ENCODE measurements at places on chromosomes 1 and 21.

- DNase-seq, result no peak
- no peak overlapping the region for H3K4me3 ChIP-seq
- peaks cover 19% of the 10 kb centered on the region for H3K27me3 ChIP-seq
These were observed 30.4 kb downstream of the H3-3A start for GRCh38 chr1:226092965-226093364.

GRCh38 chr1:70498666-70499065, 87.6 kb downstream of the CTH start:
- H3K27me3 ChIP-seq, result peaks cover 3% of the 10 kb centered on the region
- H3K4me3 ChIP-seq, result no peak overlapping the region
- no peak overlapping the region for H3K27ac ChIP-seq
- DNase-seq, result no peak
- H3K36me3 ChIP-seq, result no peaks in the 10 kb centered on the region
- H3K4me1 ChIP-seq, result peaks cover 3% of the 10 kb centered on the region

DNA sequence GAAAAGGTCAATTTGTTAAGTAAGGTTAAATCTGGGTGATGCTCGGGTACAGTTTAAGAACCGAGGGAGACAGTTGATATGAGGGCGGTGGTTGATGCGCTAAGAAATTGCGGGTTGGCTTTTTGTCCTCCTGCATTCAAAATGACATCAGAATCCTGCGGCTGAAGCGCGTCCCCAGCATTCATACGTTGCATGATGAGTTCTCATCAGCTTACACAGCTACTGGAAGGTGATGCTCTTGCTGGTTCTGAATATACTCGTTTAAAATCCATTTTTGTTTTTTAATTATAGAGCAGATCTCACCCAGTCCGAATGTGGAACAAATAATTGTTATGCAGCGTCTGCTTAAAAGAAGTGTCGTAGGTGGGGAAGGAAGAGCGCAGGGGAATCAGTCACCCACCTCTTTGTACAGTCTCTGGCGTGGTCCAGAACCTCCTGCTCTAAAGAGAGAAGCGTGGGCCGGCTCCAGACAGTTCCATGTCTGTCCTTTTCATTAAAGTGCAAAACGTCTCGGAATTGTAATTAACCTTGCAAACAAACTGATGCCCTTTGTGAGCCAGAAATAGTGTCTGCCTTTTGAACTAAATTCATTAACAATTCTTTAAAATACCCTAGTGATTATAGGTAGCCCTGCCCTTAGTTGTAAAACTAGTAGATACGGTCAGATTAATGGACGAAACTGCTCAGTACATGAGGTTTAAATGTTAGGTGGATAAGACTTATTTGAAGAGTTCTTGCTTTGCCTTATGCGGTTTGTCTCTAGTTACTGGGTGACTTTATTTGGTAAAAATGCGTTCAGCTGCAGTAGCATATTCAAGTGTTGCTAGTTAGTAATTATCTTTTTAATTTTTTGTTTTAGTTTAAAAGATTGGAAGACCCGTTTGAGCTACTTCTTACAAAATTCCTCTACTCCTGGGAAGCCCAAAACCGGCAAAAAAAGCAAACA, 741 bp downstream of the RGS2 start:
- H3K27me3 ChIP-seq, result peaks cover 7% of the 10 kb centered on the region
- H3K27ac ChIP-seq, result peak overlapping the region; percentile 83
- peak; percentile 72 for DNase-seq
- H3K36me3 ChIP-seq, result peaks cover 10% of the 10 kb centered on the region
- peak overlapping the region; percentile 98 for H3K4me3 ChIP-seq

GRCh38 chr1:85041793-85042192, 6.5 kb downstream of the MCOLN3 start:
- H3K27ac ChIP-seq, result no peak overlapping the region
- H3K4me1 ChIP-seq, result no peaks in the 10 kb centered on the region
- no peaks in the 10 kb centered on the region for H3K36me3 ChIP-seq
- H3K27me3 ChIP-seq, result peaks cover 40% of the 10 kb centered on the region
- DNase-seq, result no peak
- no peak overlapping the region for H3K4me3 ChIP-seq

GRCh38 chr1:224884361-224884801, 45.1 kb upstream of the DNAH14 start:
- H3K4me1 ChIP-seq, result no peaks in the 10 kb centered on the region
- DNase-seq, result no peak
- no peaks in the 10 kb centered on the region for H3K36me3 ChIP-seq
- H3K27ac ChIP-seq, result no peak overlapping the region
- H3K4me3 ChIP-seq, result no peak overlapping the region

GRCh38 chr1:85577419-85578320, 2.9 kb upstream of the CCN1 start:
- peaks cover 24% of the 10 kb centered on the region for H3K4me1 ChIP-seq
- H3K27ac ChIP-seq, result no peak overlapping the region
- peak overlapping the region; percentile 51 for H3K4me3 ChIP-seq
- no peaks in the 10 kb centered on the region for H3K36me3 ChIP-seq
- DNase-seq, result no peak
- peaks cover 73% of the 10 kb centered on the region for H3K27me3 ChIP-seq

GRCh38 chr1:226579781-226580323, 31.3 kb downstream of the STUM start:
- H3K4me1 ChIP-seq, result no peaks in the 10 kb centered on the region
- no peak for DNase-seq
- no peak overlapping the region for H3K4me3 ChIP-seq

- no peaks in the 10 kb centered on the region for H3K27me3 ChIP-seq
- no peak for DNase-seq
- H3K4me1 ChIP-seq, result no peaks in the 10 kb centered on the region
- peaks cover 63% of the 10 kb centered on the region for H3K36me3 ChIP-seq
- H3K27ac ChIP-seq, result no peak overlapping the region
These were observed 21.1 kb upstream of the SNRPE start for GRCh38 chr1:203840208-203840808.

GRCh38 chr1:216598448-216598847, 124.8 kb downstream of the ESRRG start:
- H3K4me3 ChIP-seq, result no peak overlapping the region
- peaks cover 9% of the 10 kb centered on the region for H3K27me3 ChIP-seq
- no peak overlapping the region for H3K27ac ChIP-seq
- H3K36me3 ChIP-seq, result no peaks in the 10 kb centered on the region
- peaks cover 3% of the 10 kb centered on the region for H3K4me1 ChIP-seq

DNA sequence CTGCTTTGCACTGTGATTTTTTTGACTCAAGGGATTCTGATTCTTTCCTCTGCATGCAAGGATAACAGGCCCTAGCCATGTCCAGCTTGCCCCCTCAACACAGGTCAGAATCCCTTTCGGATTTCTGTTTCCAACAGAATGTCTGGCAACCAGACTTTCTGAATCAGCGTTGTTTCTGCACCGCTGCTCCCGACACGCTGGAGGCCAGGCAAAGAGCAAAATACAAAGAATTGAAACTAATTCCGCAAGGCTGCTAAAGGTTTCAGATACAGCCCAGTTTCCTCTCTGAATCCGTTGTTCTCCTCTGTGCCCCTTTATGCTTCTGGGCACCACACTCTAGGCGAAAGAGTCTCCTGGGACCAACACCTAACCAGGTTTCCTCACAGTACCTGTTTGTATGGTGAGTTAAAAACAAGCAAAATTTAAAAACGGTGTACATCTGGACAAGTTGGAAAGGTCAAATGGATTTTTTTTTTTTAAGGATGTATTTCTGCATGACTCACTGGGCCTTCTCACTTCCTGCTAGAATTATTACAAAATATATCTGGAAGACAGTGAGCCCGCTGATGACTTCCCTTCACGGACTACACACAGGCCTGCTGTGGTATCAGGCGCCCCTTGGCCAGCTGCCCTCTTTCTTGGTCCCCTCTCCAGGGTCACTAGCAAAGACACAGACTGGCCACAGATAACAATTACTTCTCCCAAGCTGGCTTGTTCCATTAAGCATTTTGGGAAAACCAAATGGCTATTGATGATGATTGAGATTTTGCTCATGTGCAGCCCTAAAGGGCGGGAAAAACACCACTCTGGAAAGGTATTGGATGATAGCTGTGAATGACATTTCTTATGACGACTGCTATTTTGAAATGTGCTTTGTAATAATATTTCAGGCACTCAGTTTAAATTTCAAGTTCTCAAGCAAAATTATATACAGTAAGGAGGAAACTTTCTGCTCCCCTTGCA, 118.3 kb downstream of the TGFB2 start:
- H3K4me3 ChIP-seq, result no peak overlapping the region
- no peak overlapping the region for H3K27ac ChIP-seq
- no peaks in the 10 kb centered on the region for H3K27me3 ChIP-seq
- no peaks in the 10 kb centered on the region for H3K36me3 ChIP-seq
- DNase-seq, result no peak

- H3K27me3 ChIP-seq, result no peaks in the 10 kb centered on the region
- H3K27ac ChIP-seq, result no peak overlapping the region
- no peaks in the 10 kb centered on the region for H3K36me3 ChIP-seq
These were observed 85.3 kb upstream of the ADGRL2 start for GRCh38 chr1:81715391-81715790.

DNA sequence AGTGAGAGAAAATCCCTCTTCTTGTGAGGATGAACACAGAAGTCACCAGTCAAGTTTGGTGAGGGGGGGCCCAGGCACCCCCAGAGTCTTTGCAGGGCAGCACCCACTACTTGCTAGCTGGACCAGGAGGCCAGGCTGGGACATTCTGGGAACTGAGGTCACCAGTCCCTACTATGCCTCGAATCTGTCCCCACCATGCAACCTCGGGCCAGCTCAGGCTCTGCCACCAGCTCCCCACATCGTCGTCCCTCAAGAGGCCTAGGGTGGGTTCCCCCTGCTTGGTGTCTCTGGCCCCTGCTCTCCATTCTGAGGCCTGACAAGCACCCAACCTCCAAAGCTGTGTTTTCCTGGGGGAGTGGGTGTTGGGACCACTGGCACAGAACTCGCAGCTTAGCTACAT, 22.2 kb upstream of the ZNF678 start:
- no peak overlapping the region for H3K27ac ChIP-seq
- H3K4me3 ChIP-seq, result peak overlapping the region; percentile 43
- no peaks in the 10 kb centered on the region for H3K27me3 ChIP-seq
- H3K4me1 ChIP-seq, result peaks cover 5% of the 10 kb centered on the region
- DNase-seq, result no peak

- no peak overlapping the region for H3K27ac ChIP-seq
- no peak overlapping the region for H3K4me3 ChIP-seq
- H3K4me1 ChIP-seq, result peaks cover 2% of the 10 kb centered on the region
- peaks cover 15% of the 10 kb centered on the region for H3K36me3 ChIP-seq
- no peaks in the 10 kb centered on the region for H3K27me3 ChIP-seq
- no peak for DNase-seq
These were observed 61.2 kb downstream of the MPZL1 start for GRCh38 chr1:167782946-167783345.

DNA sequence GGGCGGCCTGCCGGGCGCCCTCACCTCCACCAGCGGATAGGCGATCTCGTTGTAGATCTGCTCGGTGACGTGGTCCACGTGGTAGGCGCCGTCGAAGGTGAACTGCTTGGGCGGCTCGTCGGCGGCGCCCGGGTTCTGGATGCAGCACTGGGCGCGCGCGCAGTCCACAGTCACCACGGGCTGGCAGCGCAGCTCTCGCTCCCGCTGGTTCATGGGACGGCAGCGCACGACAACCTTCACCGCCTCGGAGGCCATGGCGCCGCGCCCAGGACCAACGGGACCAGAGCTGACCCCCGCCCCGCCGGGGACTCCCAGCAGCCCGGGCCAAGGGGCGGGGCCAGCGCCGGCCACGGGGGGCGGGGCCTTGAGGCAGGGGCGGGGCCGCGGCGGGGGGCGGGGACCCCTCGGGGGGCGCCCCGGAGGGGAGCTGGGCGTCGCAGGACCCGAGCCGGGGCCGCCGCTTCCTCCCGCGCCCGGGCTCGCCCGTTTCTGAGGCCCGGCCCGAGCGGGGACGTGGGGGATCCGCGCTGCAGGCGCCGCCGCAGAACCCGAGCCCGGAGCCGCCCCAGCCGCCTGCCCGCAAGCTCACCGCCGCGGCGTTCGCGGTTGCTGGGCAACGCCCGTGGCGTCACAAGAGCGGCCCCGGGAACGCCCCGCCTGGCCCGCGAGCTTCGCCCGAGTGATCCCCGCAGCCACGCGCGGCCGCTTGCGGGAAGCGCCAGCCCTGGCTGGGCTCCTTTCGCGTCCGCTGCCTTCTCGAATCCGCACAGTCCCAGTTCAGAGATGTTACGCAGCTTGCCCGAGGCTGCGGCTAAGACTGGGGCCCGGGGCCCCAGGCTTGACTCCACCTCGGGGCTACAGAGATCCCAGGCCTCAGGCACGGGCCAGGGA, at the start of gene KIF17:
Gene KIF17, minus strand, starts transcription at position 556 of the 891 bp plus-strand sequence. Its CDS starts 301 bp downstream, at position 255.
- H3K36me3 ChIP-seq, result no peaks in the 10 kb centered on the region
- no peak within 1 kb of the TSS for H3K27ac ChIP-seq
- peak; percentile 72 for DNase-seq
- peaks cover 16% of the 10 kb centered on the region for H3K4me1 ChIP-seq

- no peak for DNase-seq
- no peaks in the 10 kb centered on the region for H3K4me1 ChIP-seq
- H3K27ac ChIP-seq, result no peak overlapping the region
- H3K27me3 ChIP-seq, result peaks cover 26% of the 10 kb centered on the region
- H3K4me3 ChIP-seq, result no peak overlapping the region
- no peaks in the 10 kb centered on the region for H3K36me3 ChIP-seq
These were observed 81.6 kb upstream of the IFFO2 start for GRCh38 chr1:19038096-19038495.

- no peak overlapping the region for H3K27ac ChIP-seq
- no peak overlapping the region for H3K4me3 ChIP-seq
- DNase-seq, result peak; percentile 35
These were observed 3.6 kb downstream of the KCNE2 start for GRCh38 chr21:34367320-34367935.

GRCh38 chr1:57599236-57599994, 175.6 kb upstream of the DAB1 start:
- H3K36me3 ChIP-seq, result no peaks in the 10 kb centered on the region
- no peak overlapping the region for H3K4me3 ChIP-seq
- DNase-seq, result no peak
- H3K27ac ChIP-seq, result no peak overlapping the region
- H3K4me1 ChIP-seq, result no peaks in the 10 kb centered on the region
- H3K27me3 ChIP-seq, result no peaks in the 10 kb centered on the region

DNA sequence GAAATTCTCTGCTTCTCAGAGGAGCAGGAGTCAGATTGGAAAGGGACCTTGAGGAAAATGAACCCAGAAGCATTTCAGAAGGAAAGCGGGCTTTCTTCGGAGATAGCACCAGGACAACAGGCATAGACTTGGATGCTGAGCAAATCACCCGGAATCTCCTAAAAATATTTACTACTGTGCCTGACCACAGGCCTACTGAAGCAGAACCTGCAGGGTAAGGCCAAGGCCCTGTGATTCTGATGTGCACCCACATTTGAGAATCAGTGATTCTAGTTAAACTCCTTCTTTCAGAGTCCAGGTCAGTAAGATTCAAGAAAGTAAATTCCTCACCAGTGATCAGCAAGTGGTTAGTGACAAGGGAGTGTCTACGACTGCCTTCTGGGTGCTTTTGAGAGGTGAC, 307.3 kb upstream of the DUSP10 start:
- DNase-seq, result no peak
- no peak overlapping the region for H3K27ac ChIP-seq
- H3K36me3 ChIP-seq, result no peaks in the 10 kb centered on the region
- H3K4me1 ChIP-seq, result peaks cover 4% of the 10 kb centered on the region
- H3K4me3 ChIP-seq, result no peak overlapping the region

- H3K4me1 ChIP-seq, result no peaks in the 10 kb centered on the region
- no peaks in the 10 kb centered on the region for H3K36me3 ChIP-seq
- H3K27ac ChIP-seq, result no peak overlapping the region
- no peak overlapping the region for H3K4me3 ChIP-seq
- no peak for DNase-seq
- H3K27me3 ChIP-seq, result peaks cover 3% of the 10 kb centered on the region
These were observed 72.5 kb upstream of the CLDN14 start for GRCh38 chr21:36552434-36552785.
